ENCODE measurements at places on chromosomes 5 and 9. TPM values are rescaled to one million over a fixed set of nuclear protein-coding genes. Genes with fewer than 3 reads are reported as not detected.

DNA sequence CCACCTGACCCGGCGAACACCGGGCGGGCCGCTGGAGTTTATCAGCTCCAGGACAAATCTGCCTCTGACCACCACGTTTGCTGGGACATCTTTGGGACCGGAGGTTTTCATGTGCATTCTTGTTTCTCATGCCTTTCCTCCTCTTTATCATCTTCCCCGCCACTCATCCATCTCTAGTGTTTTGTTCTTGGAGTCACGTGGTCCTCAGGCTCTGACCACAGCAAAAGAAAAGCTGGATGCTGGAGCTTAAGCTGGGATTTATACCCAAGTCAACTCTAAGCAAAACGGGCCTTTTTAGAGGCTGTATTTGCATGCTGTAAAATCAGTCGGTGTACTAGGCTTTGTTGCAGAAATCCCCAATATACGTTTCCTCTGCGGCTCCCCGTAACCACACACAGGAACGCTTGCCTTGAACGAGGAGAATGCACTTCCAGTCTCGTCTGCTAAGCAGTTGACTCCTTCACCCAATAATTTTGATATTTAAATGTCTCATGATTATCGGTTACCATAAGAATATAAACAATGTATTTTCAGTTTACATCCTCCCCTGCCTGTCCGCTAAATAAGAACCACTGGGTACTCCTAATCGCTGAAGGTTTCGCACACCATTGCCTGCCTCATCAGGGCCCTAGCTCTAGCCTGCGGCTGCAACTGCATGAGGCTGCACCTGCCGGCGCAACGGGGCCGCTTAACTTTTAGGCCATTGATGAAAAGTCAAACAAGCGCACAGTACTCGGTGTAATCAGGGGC lies 560 bp upstream of the NDUFS6 start:
- peaks cover 17% of the 10 kb centered on the region for H3K4me1 ChIP-seq
- peak overlapping the region; percentile 89 for H3K27ac ChIP-seq
- H3K27me3 ChIP-seq, result no peaks in the 10 kb centered on the region
- H3K4me3 ChIP-seq, result peak overlapping the region; percentile 98
- H3K36me3 ChIP-seq, result peaks cover 58% of the 10 kb centered on the region

DNA sequence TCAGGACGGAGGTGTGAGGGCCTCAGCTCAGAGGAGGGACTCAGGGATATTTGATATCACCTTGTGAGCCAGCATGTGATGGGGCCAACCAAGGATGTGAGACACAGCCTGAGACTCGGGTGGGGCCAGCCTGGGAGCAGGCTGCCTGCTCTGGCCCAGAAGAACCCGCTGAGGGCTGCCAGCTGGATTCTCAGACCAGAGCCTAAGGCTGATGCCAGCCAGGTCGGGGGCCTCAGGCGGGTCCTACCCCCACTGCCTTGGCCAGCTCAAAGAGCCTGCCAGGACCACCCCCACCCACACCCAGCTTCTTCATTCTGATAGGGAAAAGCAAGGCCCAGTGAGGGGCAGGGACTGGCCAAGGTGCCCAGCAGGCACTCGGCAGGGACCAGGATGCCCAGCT lies 20.3 kb upstream of the DUSP1 start:
- DNase-seq, result peak; percentile 56
- H3K4me3 ChIP-seq, result no peak overlapping the region
- no peaks in the 10 kb centered on the region for H3K27me3 ChIP-seq
- peaks cover 78% of the 10 kb centered on the region for H3K4me1 ChIP-seq
- peak overlapping the region; percentile 35 for H3K27ac ChIP-seq

DNA sequence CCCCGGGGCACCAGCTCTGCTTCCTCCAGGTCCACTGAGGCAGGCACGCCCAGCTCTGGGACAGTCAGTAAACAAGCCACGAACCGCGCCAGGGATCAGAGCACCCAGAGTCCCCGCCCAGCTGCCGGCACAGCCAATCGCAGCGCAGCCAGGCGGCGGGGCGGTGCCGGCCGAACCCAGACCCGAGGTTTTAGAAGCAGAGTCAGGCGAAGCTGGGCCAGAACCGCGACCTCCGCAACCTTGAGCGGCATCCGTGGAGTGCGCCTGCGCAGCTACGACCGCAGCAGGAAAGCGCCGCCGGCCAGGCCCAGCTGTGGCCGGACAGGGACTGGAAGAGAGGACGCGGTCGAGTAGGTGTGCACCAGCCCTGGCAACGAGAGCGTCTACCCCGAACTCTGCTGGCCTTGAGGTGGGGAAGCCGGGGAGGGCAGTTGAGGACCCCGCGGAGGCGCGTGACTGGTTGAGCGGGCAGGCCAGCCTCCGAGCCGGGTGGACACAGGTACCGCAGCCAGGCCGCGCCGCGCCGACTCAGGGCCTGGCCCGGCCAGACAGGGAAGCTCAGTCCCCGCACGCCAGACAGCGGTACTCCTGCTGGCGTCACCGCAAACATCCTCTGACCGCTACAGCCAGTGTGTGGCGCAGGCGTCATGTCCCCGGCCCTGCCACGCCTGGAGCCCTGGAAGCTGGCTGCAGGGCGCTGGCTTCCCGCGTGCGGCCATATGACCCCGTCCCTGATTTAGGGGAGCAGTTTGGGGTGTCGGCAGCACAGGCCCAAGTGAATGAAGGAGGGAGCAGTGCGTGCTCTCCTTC lies at the start of gene CTSL:
TSS of gene CTSL (plus strand) at position 220 of the 810 bp plus-strand sequence. CDS start 1,485 bp downstream, outside the sequence.
- H3K36me3 ChIP-seq, result peaks cover 22% of the 10 kb centered on the region
- DNase-seq, result peak; percentile 92
- peak within 1 kb of the TSS; percentile 94 for H3K27ac ChIP-seq
- H3K27me3 ChIP-seq, result peaks cover 4% of the 10 kb centered on the region
- H3K4me1 ChIP-seq, result peaks cover 16% of the 10 kb centered on the region
- H3K4me3 ChIP-seq, result peak within 1 kb of the TSS; percentile 84

GRCh38 chr9:133199648-133200321 lies 9.3 kb downstream of the OBP2B start:
- peak; percentile 60 for DNase-seq
- H3K4me3 ChIP-seq, result peak overlapping the region; percentile 42
- no peaks in the 10 kb centered on the region for H3K4me1 ChIP-seq
- H3K36me3 ChIP-seq, result no peaks in the 10 kb centered on the region
- H3K27ac ChIP-seq, result peak overlapping the region; percentile 82

Gene CCNO
- 0.27 TPM for polyA plus RNA-seq
